ENCODE measurements at places on chromosomes 6 and 20.
A peak's percentile ranks its signal among the peaks of the same experiment; 100 is the strongest.

GRCh38 chr20:21126581-21126870 lies 644 bp downstream of the KIZ start:
- no peak for DNase-seq

GRCh38 chr6:24274441-24275083 lies 83.3 kb downstream of the DCDC2 start:
- DNase-seq = peak; percentile 12

DNA sequence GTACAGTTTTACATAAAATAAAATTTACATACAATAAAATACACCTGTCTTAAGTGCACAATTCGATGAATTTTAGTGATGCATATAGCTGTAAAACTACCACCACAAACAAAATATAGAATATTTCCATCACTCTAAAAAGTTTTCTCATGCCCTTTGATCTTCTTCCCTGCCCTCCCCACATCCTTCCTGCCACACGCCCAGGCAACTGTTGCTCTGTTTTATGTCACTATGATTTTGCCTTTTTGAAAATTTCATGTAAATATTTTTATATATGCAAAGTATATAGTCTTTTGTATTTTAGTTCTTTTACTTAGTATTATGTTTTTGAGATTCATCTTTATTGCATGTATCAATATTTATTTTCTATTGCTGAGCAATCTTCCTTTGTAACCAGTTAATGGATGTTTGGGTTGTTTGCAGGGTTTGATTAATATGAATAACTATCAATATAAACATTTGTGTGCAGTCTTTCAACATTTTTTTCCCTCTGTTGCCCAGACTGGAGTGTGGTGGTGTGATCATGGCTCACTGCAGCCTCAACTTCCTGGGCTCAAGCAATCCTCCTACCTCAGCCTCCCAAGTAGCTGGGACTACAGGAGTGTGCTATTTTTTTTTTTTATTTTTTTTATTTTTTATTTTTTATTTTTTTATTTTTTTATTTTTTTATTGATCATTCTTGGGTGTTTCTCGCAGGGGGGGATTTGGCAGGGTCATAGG lies 23.8 kb upstream of the SAMHD1 start:
- no peak for DNase-seq

- DNase-seq = no peak
Observed at GRCh38 chr6:118559659-118560058, 11.6 kb downstream of the PLN start.

DNA sequence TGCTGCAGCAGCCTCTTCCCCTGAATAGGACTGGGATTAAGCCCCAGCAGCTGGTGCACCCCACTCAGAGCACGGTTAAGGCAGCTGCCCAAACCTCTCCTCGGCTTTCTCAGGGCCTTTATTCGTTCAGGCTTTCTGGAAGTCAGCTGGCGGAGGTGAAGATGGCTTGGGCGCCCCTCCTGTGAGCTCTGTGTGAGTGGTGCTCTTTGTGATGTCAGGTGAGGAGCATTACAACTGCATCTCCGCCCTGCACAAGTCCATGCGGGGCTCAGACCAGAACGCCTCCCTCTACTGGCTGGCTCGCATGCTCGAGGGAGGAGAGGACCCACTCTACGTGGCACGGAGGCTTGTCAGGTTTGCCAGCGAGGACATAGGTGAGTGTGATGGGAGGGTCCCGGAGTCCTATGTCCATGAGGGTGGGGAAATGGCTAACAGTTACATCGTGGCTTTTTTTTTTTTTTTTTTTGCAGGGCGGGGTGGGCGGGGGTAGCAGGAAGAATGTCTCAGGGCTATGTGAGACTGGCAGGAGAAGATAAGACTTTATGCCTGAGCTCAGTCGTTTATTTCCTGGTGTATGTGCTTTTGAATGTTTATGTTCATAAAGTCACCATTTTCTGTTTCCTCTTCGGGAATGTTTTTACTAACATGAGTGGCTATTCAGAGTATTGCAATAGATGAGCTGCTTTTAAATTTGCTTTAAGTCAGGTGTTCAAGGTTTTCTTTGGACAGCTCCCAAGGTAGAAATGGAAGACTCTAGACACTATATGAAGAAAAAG lies 18.2 kb downstream of the WRNIP1 start:
- no peak for DNase-seq

DNA sequence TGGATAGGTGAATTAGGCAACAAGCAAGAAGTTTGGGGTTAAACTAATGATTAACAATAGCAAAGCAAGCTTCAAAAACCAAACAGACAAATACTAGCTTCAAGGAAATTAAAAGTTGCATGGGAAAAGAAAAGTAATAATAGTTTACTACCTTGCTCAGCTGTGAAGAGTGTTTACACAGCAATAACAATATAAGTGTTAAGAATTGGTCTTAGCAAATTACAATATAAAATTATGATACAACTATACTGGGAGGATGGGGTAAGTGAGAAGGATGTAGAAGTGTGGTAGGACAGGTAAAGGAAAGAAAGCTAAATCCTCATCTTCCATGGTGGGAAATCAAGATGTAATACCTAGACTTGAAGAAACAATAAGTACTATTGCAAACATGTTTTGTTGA lies 137.7 kb upstream of the MAFB start:
- DNase-seq = no peak
